ENCODE measurements at places on chromosomes 12 and 14. TPM values are rescaled to one million over a fixed set of nuclear protein-coding genes. Genes with fewer than 3 reads are reported as not detected.

ZNF385A gene
- total RNA-seq = 12.7 TPM

PROX2 gene
- total RNA-seq = not detected

ZC2HC1C gene
- total RNA-seq = 1.0 TPM

DDN gene
- total RNA-seq = 0.08 TPM

RPL10L gene
- total RNA-seq = not detected

HOXC12 gene
- total RNA-seq = not detected

C12orf50 gene
- not detected for total RNA-seq

RNASE3 gene
- not detected for total RNA-seq

STYX gene
- 16.8 TPM for total RNA-seq

RAB15 gene
- total RNA-seq = 27.5 TPM

DNA sequence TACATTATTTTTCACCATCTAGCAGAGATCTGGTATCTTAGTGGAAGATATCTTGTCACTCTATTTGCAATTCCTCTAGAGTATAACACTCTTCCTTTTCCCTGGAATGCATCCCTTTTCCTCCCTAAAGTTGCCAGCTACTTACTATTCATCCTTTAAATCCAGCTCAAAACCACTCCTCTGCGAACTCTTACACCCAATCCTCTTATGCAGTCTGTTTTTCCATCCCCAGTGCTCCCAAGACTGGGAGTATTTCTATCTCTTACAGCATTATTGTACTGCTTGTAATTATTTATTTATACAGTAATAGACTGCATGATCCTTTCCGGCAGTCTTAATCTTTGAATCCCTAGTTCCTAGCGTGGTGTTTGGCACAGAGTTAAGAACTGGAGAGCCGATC lies 2.9 kb upstream of the SRGAP1 start:
- no peak overlapping the region for H3K4me3 ChIP-seq
- no peak for DNase-seq
- no peak overlapping the region for H3K27ac ChIP-seq
- H3K36me3 ChIP-seq = no peaks in the 10 kb centered on the region

GRCh38 chr12:19872621-19873540 lies 433.6 kb downstream of the AEBP2 start:
- no peaks in the 10 kb centered on the region for H3K27me3 ChIP-seq
- peaks cover 30% of the 10 kb centered on the region for H3K4me1 ChIP-seq

DNA sequence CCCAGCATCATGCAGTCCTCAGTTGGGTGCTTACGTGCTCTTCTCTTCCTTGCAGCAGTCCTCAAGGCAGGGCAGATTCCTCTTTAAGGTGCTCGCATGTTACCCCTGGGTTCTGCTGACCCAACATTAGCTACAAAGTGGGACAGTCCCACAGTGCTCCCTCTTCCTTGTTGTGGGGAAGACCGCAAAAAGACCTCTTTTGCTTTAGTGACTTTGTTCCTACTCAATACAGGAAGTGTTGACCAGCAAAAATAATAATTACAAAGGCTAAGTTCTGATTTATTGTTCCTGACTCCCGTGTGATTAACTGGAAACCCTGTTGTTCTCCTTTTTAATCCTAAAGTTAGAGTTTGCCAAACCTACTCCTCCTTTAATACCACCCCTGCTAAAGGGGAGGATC lies 13.7 kb downstream of the PIGH start:
- H3K27me3 ChIP-seq = no peaks in the 10 kb centered on the region
- no peaks in the 10 kb centered on the region for H3K4me1 ChIP-seq
- H3K27ac ChIP-seq = no peak overlapping the region
- no peak for DNase-seq
- H3K4me3 ChIP-seq = no peak overlapping the region
- peaks cover 9% of the 10 kb centered on the region for H3K36me3 ChIP-seq

DNA sequence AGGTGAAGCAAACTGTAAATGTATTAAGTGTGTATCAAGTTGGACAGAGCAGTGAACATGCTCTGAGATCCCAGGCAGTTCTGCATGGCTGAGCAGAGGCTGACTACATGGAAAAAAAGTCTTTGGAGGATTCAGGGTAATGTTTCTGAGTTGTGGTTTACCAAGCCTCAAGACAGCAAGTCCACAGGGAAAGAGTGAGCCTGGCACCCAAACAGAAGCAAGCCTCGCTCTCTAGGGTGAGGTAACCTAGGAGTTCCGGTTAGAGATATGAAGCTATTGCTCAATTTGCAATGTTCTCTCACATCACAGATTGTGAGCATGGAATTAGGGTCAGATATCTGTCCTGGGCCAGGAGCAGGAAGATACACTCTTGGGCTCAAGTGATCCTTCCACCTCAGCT lies 158.6 kb downstream of the MON2 start:
- DNase-seq = no peak
- no peak overlapping the region for H3K27ac ChIP-seq
- H3K36me3 ChIP-seq = peaks cover 5% of the 10 kb centered on the region
- H3K4me3 ChIP-seq = no peak overlapping the region

DNA sequence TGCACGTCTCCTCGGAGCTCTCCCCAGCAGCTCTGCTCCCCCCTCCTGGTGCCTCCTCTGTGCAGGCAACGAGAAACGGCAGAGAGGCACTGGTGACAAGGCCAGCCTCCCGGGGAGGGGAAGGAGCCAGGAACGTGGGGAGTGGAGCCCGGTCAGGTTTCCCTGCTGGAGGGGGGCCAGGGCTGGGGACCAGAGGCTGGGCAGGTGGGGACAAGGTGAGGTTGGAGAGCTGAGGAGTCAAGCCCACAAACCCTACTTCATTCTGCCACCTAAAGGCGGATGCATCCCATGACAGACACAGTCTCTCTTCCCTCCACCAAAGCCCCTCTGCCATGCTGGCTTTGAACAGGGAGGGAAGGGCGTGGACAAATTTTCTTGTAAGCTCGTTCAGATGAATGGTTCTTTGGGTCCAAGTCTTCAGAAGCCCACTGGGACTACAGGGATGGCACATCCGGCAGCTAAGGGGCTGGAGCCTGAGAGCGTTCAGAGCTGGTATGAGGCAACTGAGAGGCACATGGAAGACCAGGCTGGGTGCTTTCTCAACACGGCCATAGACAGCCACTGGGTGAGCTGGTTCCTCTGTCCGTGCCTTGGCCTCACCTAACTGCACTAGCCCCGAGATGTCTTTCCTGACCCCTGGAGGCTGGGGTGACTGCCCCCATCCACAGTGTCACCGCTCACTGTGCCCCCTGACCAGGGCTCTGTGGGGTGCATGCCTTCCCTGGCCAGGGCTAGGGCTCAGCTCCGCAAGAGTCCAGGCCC lies 105.9 kb downstream of the RBM19 start:
- no peak overlapping the region for H3K4me3 ChIP-seq
- DNase-seq = no peak
- H3K27me3 ChIP-seq = no peaks in the 10 kb centered on the region
- no peak overlapping the region for H3K27ac ChIP-seq

GRCh38 chr14:68788275-68788995 lies 4.4 kb downstream of the ZFP36L1 start:
- H3K27me3 ChIP-seq = no peaks in the 10 kb centered on the region
- no peak for DNase-seq
- peaks cover 40% of the 10 kb centered on the region for H3K4me1 ChIP-seq
- peaks cover 55% of the 10 kb centered on the region for H3K36me3 ChIP-seq

DNA sequence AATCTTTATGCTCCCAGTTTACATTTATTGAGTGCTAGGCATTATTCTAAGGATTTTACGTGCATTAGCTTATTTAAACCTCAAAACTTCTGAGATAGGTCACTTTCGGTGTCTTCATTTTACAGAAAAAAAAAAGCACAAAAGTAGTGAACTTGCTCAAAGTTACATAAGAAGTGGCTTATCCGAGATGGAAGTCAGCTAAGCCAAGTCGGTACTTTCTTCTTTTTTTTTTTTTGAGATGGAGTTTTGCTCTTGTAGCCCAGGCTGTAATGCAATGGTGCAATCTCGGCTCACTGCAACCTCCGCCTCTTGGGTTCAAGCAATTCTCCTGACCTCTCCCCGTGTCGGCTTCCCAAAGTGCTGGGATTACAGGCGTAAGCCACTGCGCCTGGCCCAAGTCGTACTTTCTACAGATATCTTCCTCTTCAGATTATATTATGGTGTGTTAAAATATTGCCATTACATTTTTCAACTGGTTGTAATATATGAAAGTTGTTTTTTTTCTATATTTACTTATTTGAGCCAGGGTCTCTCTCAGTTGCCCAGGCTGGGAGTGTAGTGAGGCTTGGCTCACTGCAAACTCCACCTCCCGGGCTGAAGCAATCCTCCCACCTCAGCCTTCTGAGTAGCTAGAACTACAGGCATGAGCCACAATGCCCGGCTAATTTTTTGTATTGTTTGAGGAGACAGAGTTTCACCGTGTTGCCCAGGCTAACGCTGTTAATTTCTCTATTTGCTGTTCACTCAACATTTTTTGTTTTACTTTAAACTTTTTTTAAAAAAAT lies 8.9 kb downstream of the DPPA3 start:
- no peaks in the 10 kb centered on the region for H3K4me1 ChIP-seq
- H3K27ac ChIP-seq = no peak overlapping the region
- no peaks in the 10 kb centered on the region for H3K27me3 ChIP-seq
- no peak for DNase-seq

DNA sequence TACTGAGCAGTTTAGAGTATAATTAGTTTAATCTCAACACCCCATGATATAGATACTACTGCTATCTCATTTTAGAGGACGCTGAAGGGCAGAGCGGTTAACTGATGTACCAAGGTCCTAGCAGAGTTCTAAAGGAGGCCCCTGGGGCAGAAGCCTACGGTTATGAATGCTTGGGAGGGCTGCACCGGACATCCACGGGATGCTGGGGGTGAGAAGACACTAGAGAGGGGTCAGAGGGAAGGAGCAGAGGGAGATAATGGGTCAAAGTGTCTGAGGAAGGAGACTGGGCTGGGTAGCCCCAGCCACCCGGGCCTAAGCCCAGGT lies 1.6 kb upstream of the ACTR6 start:
- peak overlapping the region; percentile 92 for H3K4me3 ChIP-seq
- no peaks in the 10 kb centered on the region for H3K36me3 ChIP-seq
- peaks cover 15% of the 10 kb centered on the region for H3K4me1 ChIP-seq
- no peak for DNase-seq
- no peaks in the 10 kb centered on the region for H3K27me3 ChIP-seq
- no peak overlapping the region for H3K27ac ChIP-seq

DNA sequence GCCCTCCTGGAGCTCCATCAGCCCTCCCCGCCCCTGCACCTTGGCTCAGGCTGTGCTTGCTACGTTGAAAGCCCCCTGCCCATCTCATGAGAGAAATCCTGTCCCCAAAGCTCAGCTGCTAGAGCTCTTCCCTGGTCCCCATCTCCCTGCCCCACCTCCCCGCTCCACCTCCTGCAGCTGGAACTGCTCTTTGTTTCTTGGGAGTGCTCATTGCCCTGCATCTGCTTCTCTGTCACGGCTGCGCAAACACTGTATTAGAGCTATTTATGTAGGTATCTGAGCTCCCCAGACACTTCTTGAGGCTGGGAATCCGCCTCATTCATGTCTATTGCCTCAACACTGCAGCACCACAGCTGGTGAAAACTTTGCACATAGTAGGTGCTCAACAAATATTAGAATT lies 32.8 kb upstream of the PRIMA1 start:
- no peaks in the 10 kb centered on the region for H3K4me1 ChIP-seq
- no peak overlapping the region for H3K4me3 ChIP-seq
- no peak for DNase-seq
- H3K27ac ChIP-seq = no peak overlapping the region

DNA sequence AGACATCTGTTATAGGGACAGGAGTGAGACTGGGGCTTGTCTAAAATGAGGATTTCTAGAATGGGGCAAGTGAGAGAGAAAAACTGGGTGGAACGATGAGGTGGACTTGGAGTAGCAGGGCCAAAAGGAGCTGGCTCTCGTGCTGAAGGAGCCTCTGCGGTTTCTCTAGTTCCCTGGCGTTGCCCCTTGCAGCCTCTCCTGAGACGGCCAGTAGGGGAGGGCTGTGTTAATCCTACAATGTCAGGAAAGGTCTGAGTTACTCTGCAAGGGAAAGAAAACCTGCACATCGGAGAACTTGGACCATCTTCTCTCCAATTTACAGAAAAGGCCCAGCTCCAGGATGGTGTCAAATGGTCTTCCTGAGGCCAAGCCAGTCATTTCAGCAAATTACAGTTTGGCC lies 963.8 kb upstream of the FLRT2 start:
- H3K36me3 ChIP-seq = no peaks in the 10 kb centered on the region
- no peaks in the 10 kb centered on the region for H3K4me1 ChIP-seq
- H3K27ac ChIP-seq = no peak overlapping the region
- DNase-seq = no peak

GRCh38 chr14:84885061-84885460 lies 644.9 kb upstream of the FLRT2 start:
- no peak for DNase-seq
- H3K4me3 ChIP-seq = no peak overlapping the region
- no peaks in the 10 kb centered on the region for H3K4me1 ChIP-seq
- no peaks in the 10 kb centered on the region for H3K27me3 ChIP-seq

GRCh38 chr12:117114784-117115183 lies 15.6 kb upstream of the TESC start:
- no peak for DNase-seq
- H3K4me3 ChIP-seq = no peak overlapping the region
- H3K27me3 ChIP-seq = peaks cover 9% of the 10 kb centered on the region
- no peak overlapping the region for H3K27ac ChIP-seq

GRCh38 chr12:122200541-122201175 lies 2.9 kb upstream of the B3GNT4 start:
- H3K27ac ChIP-seq = no peak overlapping the region
- no peak overlapping the region for H3K4me3 ChIP-seq
- no peaks in the 10 kb centered on the region for H3K36me3 ChIP-seq
- peaks cover 10% of the 10 kb centered on the region for H3K4me1 ChIP-seq
- no peak for DNase-seq
- peaks cover 11% of the 10 kb centered on the region for H3K27me3 ChIP-seq

GRCh38 chr14:60332869-60333268 lies 83.8 kb downstream of the PPM1A start:
- DNase-seq = no peak
- no peak overlapping the region for H3K4me3 ChIP-seq
- H3K27ac ChIP-seq = no peak overlapping the region
- H3K27me3 ChIP-seq = peaks cover 56% of the 10 kb centered on the region
- H3K4me1 ChIP-seq = peaks cover 9% of the 10 kb centered on the region

GRCh38 chr12:31578632-31579031 lies 12.3 kb downstream of the DENND5B start:
- H3K4me1 ChIP-seq = peaks cover 34% of the 10 kb centered on the region
- no peaks in the 10 kb centered on the region for H3K36me3 ChIP-seq

GRCh38 chr14:99321236-99321925 lies 49.4 kb upstream of the BCL11B start:
- no peaks in the 10 kb centered on the region for H3K27me3 ChIP-seq
- H3K4me1 ChIP-seq = no peaks in the 10 kb centered on the region
- DNase-seq = peak; percentile 70
- H3K36me3 ChIP-seq = no peaks in the 10 kb centered on the region
- no peak overlapping the region for H3K27ac ChIP-seq

DNA sequence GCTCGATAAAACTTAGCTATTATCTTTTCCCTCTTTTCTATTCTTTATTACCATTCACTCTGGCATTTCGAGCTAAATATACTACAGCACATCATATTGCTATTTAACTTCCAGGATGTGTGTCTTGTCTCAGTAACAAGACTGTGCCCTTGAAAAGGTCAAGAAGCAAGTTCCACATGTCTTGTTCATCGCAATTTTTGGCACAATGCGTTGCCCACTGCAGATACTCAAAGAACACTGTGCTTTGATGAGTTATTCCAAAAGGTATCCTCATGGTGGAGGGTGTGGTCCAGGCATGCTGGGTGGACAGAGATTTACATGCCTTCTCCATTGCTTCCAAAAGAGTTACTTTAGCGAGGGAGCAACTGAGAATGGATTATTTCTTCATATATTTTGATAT lies 6.6 kb downstream of the E2F7 start:
- peaks cover 15% of the 10 kb centered on the region for H3K4me1 ChIP-seq
- DNase-seq = no peak
- no peak overlapping the region for H3K4me3 ChIP-seq
- no peaks in the 10 kb centered on the region for H3K36me3 ChIP-seq
- H3K27me3 ChIP-seq = no peaks in the 10 kb centered on the region
- H3K27ac ChIP-seq = no peak overlapping the region

Measured in osteocyte (in vitro differentiated cells).